ENCODE measurements at places on chromosomes 3 and 15.
A peak's percentile ranks its signal among the peaks of the same experiment; 100 is the strongest.

- DNase-seq = peak; percentile 43
These were observed 34.3 kb downstream of the SEC22C start for GRCh38 chr3:42547401-42547945.

DNA sequence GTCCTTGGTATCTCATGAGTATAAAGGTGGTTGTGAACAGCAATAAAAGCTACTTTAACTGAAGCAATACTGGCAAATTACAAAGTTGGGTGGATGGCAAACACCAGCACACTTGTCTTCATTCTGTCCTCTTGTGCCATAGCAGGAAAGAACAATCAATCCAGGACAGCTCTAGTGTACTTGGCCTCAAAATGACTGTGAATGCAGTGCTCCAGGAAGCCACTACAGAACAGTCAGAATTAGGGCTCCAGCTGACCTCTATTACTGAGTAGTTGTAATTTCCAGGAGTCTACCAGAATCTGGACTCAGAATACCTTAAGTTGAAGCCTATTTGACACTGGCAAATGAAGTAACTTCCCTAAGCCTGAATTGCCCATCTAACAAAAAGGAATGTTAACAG, 339.0 kb upstream of the WNT5A start:
- no peak for DNase-seq

- no peak for DNase-seq
These were observed 67.8 kb downstream of the AAGAB start for GRCh38 chr15:67186688-67187087.

GRCh38 chr3:197378985-197379718, 80.7 kb upstream of the DLG1 start:
- DNase-seq = no peak

DNA sequence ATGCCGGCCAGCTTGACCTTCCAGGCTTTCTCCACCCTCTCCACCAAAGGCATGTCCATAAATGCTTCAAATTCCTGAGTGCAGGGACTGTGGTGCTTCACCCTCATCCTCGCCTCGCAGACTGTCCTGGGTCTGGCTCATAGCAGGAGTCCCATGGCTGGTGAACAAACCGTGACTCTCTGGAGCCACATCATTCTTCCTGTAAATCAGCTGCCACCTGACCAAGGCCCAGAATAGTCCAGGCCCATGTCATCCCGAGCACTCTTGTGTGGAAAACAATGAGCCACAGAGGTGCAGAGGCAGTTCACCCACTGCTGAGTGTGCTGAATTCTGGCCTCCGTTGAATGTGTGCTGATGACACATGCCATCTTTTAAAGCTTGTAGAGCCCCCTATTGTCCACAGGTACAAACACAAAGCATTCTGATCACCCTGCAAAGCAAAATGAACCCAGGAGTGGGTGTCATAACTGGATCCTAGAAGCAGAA, 68.6 kb downstream of the ABHD5 start:
- no peak for DNase-seq

DNA sequence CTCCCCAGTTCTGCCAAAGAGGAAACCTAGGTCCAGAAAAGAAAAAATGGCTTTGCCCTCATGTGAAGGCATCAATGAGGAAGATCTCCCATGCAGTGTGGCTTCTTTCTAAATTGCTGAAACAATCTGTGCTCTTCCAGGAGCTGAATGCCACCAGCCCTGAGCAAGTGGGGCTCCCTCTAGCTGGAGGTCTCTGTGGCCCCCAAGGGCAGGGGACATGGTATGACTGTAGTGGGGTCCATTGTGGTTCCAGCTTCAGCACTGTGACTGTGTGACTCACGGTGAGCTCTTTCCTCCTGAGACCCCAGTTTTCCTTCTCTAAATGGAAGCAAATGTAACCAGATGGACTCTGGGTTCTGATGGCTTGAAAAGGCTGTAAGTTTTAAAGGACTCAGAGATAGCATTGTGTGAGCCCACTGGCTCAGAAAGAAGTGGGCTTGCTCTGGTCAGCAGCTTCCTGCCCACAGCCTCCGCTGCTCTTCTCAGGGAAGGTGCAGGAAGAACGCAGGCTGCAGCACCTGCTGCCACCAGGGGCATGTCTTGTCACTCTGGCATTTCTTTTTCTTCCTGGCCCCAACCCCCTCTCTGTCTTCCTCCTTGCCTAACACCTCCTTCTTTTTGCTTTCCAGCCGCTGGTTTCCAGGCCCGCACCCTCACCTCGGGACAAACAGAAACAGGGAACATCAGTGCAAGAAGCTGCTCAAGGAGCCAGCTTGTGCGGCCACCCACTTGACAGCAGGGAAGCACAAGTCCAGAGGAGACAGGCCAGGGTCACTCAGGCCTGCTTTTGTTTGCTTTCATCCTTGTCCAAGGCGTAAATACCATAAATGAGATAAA, 5.8 kb upstream of the CXCR6 start:
- no peak for DNase-seq

DNA sequence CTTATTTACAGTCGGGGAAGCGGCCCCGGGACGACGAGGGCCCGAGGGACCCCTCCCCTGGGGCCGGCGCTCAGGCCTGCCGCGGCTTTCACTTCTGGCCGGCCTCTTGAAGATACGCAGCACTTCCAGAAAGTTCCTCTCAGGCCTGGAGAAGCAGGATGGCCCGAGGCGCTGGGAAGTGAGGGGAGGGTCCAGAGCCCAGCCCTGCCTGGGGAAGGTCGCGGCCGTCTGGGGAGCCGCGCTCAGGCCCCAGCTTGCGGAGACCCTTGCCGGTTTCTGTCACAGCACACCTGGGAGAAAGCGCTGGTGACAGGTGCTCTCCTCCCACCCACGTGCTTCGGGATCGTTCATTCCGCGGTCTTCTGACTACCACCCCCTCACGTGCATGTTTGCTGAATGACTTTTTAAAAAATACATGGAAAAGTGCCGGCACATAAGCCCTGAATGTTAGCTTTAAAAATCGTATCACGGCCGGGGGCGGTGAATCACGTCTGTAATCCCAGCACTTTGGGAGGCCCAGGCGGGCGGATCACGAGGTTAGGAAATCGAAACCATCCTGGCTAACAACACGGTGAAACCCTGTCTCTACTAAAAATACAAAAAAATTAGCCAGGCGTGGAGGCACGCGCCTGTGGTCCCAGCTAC, 727 bp upstream of the TM2D3 start:
- DNase-seq = no peak
